ENCODE measurements at places on chromosomes 1 and 21. TPM values are rescaled to one million over a fixed set of nuclear protein-coding genes. Genes with fewer than 3 reads are reported as not detected.

Gene PEX10
- 28.6 TPM for total RNA-seq

DNA sequence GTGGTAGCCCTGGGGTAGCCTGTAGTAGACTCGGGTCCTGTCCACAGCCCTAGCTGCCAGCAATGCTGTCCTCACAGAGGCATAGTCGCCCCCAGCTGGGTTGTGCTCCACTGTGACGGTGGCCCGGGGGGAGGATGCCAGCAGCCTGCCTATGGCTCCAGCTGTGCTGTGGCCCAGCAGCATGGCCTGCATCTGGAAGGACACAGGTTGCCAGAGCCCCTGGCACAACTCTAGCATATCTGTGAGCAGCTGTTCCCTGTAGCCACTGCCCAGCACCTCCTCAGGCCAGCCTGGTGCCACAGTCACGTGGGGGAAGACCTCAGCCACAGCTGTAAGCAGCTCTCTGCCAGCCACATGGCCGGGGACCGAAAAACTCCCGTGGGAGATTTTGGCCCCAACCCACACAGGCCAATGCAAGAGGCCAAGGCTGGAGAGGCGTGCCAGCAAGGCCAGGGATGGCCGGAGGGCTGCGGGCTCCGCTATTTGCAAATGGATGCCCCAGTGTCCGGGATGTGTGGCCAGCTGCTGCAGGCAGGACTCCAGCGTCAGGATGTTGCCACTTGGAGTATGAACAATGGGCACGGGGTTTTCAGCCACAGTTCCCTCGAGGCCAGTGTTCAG lies 13.9 kb downstream of the FAM151A start:
- peak; percentile 54 for DNase-seq

DNA sequence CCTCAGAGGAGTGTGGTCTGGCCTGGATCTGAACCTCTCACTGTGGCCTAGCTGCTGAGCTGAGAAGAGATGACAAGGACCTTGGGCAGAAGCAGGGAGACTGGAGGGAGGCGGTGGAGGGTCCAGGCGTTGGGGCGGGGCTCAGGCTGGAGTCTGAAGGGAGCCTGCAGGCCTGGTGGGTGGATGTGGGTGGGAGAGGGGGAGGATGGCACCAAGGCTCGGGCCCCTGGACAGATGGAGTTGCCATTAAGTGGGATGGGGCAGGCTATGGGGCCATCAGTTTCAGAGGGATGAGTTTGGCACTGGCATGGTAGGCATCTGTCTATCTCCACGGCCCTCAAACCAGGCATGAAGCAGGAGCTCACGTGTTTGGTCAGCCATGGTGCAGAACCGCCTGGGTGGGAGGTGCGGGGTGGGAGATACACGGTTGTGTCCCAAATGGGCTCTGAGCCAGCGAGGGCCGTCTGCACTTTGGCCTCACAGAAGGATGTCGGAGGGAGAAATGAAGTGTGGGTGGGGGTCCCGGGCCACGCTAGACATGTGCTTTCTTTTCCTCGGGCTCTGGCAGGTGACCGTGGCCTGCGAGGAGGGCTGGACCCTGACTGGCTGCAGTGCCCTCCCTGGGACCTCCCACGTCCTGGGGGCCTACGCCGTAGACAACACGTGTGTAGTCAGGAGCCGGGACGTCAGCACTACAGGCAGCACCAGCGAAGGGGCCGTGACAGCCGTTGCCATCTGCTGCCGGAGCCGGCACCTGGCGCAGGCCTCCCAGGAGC lies 23.6 kb downstream of the PCSK9 start:
- no peak for DNase-seq

- no peak for DNase-seq
Measured at GRCh38 chr1:167465743-167466142, 52.6 kb downstream of the CD247 start.

Gene OPTC
- not detected for total RNA-seq

DNA sequence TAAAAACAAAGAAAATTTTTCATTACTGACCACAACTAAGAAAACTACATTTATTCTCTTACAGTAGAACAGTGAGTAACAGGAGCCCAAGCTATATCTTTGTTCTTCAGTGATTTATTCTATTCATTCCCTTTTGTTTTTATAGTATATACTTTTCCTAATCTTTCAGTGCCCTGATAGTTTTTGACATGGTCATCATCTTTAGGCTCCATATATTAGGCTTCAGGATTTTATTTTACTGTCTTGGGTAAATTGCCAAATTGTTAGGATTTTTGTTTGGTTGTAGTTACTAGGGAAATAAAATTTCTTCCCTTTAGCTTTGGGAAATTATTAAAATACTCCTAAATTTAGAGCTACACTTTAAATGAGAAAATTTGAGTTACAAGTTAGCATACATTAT lies 10.3 kb downstream of the FBXO28 start:
- DNase-seq = no peak

Gene OR6K6
- not detected for total RNA-seq

Gene E2F2
- total RNA-seq = 4.5 TPM

- DNase-seq = no peak
Measured at GRCh38 chr1:2290171-2290578, 62.1 kb downstream of the SKI start.

Gene NSL1
- 40.7 TPM for total RNA-seq

DNA sequence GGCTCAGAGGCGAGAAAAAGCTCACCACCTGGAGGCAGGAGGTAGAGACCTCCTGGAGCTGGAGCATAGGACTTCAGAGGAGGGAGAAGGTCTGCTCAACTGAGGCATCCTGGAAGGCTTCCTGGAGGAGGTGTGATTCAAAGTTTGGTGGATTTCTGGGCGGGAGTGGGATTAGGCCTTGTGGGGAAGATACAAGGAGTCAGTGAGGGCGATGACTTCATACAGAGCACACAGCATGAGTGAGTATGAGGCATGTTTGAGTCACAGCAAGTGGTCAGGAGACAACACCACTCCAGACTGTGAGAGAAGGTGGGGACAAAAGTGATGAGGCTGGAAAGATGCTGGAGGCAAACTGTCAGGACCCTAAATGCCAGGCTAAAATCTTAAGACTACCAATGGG lies 77.6 kb downstream of the MATN1 start:
- DNase-seq = no peak

- no peak for DNase-seq
Measured at GRCh38 chr1:71307451-71307850, 226.6 kb upstream of the ZRANB2 start.

Gene CAMTA1
- 40.4 TPM for total RNA-seq

DNA sequence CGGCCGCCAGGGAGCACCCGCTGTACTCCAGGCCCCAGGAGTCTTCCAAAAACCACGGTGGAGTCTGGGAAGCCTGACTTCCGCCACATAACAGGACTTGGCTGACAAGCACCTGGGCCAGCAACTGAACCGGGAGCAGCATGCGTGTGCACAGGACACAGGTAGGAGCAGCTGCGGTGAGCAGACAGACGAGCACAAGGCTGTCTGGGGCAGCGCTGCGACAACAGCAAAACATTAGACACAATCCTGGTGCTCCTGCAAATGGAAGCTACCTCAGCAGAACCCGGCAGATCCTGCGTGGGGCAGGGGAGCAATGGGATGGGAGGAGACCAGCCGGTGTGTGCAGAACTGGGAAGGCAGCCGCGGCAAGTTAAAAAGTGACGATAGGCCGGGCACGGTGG lies 80.4 kb downstream of the NPHP4 start:
- DNase-seq = no peak

DNA sequence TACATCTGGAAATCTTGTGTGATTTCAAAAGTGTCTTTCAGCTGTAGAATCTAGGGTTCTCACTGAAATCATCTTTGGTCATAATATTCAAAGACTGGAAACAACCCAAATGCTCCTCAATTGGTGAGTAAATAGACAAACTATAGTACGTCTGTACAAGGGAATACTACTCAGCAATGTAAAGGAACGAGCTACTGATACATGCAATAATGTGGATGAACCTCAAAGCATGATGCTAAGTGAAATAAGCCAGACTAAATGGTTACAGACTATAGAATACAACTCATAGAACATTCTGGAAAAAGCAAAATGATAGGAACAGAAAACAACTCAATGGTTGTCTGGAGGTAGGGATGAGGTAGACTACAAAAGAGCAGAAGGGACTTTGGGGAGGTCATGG lies 2.6 kb downstream of the LACTBL1 start:
- no peak for DNase-seq

Gene OR2L5
- not detected for total RNA-seq

Gene MRAP
- total RNA-seq = 1.8 TPM

DNA sequence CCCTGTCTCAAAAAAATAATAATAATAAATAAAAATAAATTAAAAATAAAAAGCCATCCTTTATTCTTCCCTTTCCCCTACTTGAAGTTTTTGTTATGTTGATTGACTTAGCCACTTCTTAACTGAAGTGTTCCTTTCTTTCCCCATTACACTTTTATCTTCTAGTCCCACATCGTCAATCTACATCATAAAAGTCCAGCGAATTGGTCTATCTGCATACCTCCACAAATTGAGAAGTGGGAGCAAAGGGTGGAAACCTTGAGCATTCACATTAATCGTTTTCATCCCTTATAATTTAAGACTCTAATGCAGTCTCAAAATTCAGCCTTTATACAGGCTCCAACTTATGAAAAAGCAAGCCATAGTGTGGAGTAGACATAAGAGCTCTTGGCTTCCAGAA lies 6.5 kb upstream of the ZYG11A start:
- DNase-seq = no peak

GRCh38 chr1:226659641-226660040 lies 79.4 kb downstream of the ITPKB start:
- DNase-seq = no peak

GRCh38 chr1:47181095-47181954 lies 8.5 kb downstream of the PDZK1IP1 start:
- DNase-seq = no peak

Gene GNAT2
- not detected for total RNA-seq

Gene NUDT17
- total RNA-seq = 2.2 TPM

GRCh38 chr21:31931644-31932469 lies 59.0 kb downstream of the HUNK start:
- DNase-seq = no peak

- DNase-seq = no peak
Measured at GRCh38 chr1:44662683-44663030, 11.6 kb downstream of the TMEM53 start.

DNA sequence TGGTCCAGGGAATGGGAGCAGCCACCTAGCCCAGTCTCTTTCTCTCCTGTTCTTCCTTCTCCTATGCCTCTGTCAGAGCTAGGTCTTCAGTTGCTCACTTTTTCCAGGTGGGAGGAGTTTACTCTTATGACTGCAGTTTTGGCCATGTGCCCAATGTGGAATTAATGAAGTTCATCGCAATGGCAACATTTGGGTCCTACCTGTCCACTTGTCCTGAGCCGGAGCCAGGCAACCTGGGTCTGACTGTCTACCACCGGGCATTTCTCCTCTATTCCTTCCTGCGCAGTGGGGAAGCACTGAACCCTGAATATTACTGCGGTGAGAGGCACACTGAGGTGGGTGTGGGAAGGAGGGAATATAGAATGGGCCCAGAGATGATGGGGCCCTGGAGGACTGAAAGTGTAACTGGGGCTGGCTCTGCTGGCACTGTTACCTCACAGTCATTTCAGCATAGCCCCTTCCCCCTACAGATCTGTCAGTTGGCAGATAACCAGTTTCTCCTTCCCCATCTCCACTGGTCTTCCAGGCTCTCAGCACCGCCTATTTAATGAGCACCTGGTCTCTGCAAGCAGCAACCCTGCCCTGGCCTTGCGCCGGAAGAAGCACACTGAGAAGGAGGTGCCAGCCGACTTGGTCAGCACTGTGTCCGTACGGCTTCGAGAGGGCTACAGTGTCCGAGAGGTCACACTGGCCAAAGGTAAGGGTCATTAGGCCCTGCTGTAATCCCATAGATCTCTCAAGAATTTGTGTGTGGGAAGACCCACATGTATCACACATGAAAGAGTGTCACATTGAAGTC lies 30.1 kb downstream of the SZT2 start:
- no peak for DNase-seq

DNA sequence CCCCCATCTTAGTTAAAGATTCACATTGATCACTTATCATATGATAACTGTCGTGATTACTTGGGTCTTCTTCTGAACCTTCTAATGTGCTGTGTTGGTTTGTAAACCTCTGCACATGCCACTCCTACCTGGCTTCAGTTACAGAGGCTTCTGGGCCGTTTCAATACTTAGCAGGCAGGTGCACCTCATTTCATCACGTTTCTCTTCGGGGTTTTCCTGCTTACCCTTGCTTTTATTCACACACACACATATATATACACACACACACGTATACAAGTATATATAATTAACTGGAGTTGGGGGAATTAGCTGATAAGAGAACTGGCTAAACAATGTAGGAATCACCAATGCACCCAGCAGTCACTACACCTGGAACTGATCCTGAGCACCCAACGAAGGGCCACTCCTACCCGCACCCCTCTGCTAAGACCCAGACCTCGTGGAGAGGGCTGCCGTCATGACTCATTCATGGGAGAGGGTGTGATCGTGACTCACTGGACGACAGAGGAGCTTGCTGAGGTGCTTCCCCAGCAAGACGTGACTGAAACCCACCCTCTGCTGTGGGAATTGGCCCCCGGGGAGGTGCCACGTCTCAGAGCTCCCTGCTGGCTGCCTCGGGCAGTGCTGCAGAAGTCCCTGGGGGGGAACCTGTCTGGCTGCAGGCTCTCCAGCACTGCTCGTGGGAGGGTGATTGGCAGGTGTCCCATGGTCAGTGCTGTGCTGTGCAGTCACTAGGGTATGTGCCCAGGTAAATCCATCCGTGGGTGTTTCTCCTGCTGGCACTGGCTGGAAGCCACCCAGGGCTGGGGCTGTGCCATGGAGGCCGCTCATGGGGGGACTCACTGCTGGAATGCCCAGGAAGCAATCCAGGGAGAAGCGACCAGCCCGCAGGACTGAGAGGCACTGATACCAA lies 166.6 kb downstream of the DYRK1A start:
- DNase-seq = no peak

- no peak for DNase-seq
Measured at GRCh38 chr1:178633056-178633455, 92.0 kb upstream of the RALGPS2 start.

GRCh38 chr1:185912504-185912903 lies 178.3 kb downstream of the HMCN1 start:
- no peak for DNase-seq

DNA sequence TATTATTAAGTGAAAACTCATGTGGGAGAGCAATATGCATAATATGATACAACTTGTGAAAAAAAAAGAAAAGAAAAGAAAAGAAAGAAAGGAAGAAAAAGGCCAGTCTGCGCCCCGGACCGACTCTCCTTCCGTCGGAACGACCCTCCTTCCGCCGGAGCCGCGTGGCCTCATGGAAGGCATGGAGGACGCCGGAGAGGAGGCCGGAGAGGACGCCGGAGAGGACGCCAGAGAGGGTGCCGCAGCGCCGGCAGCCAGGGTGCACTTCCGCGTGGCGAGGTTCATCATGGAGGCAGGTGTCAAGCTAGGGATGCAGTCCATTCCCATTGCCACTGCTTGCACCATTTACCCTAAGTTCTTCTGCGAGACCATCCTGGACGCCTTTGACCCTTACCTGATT lies 185.9 kb downstream of the NR5A2 start:
- no peak for DNase-seq

Gene PHGDH
- 92.1 TPM for total RNA-seq

Gene LCE1F
- total RNA-seq = 42.8 TPM

GRCh38 chr1:110798691-110799256 lies 74.2 kb upstream of the CD53 start:
- DNase-seq = no peak

All from suprapubic skin (tissue), 4 donors.